ENCODE measurements at places on chromosomes 2 and 18. TPM values are rescaled to one million over a fixed set of nuclear protein-coding genes. Genes with fewer than 3 reads are reported as not detected.
A peak's percentile ranks its signal among the peaks of the same experiment; 100 is the strongest.

The VAMP5 gene
- 67.4 TPM for total RNA-seq

The CD8B2 gene
- not detected for total RNA-seq

The PCARE gene
- total RNA-seq = not detected

The DYNAP gene
- not detected for total RNA-seq

The GREB1 gene
- total RNA-seq = 0.29 TPM

The TTN gene
- 11.6 TPM for total RNA-seq

The CDH20 gene
- not detected for total RNA-seq

The MIB1 gene
- 37.3 TPM for total RNA-seq

The FABP1 gene
- not detected for total RNA-seq

The PRSS56 gene
- total RNA-seq = not detected

- no peaks in the 10 kb centered on the region for H3K27me3 ChIP-seq
- no peak for DNase-seq
- peaks cover 20% of the 10 kb centered on the region for H3K36me3 ChIP-seq
- H3K27ac ChIP-seq = no peak overlapping the region
Observed at GRCh38 chr2:157326698-157327097, 1.1 kb upstream of the ERMN start.

- no peaks in the 10 kb centered on the region for H3K36me3 ChIP-seq
- no peak overlapping the region for H3K4me3 ChIP-seq
- no peaks in the 10 kb centered on the region for H3K4me1 ChIP-seq
Observed at GRCh38 chr2:231030725-231031124, 6.6 kb upstream of the C2orf72 start.

DNA sequence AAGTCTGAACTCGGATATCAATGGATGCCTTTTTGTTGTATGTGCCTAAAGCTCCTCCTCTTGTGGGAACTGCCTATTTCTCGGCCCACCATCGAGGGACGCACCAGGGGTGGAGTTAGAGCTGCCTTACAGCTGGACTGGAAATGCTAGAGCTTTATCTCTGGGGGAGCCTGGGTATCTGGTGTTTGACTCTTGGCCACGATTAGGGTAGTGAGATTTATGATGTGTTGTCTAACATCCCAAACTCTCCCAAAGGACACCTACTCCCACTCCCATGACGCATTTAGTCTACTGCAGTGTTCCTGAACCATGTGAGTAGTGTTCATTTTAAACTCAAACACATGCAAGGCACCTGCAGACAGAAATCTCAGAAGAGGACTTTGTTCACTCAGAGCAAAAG, 594.8 kb downstream of the METTL4 start:
- H3K27me3 ChIP-seq = no peaks in the 10 kb centered on the region
- no peak for DNase-seq
- H3K36me3 ChIP-seq = no peaks in the 10 kb centered on the region
- H3K4me3 ChIP-seq = no peak overlapping the region
- no peak overlapping the region for H3K27ac ChIP-seq
- H3K4me1 ChIP-seq = no peaks in the 10 kb centered on the region

DNA sequence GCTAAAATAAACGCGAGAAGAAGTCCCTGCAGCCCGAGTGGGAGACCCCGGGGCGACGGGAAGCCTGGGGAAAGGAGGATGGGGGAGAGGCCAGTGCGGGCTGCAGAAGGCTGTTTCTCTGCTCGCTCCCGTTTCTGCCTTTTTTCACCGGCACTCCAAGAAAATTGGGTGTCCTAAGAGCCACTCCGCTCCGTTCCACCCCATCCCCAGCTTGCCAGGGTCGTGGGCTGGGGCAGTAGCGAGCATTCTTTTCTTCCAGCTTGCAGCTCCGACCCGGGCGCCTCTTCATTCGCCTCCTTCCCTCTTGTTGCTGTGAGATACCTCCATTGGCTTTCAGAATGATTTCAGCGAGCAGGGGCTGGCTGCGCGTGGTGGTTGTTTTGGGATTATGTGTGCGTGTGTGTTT, 1.1 kb downstream of the HOXD3 start:
- H3K27me3 ChIP-seq = peaks cover 86% of the 10 kb centered on the region
- H3K27ac ChIP-seq = peak overlapping the region; percentile 63
- no peak overlapping the region for H3K4me3 ChIP-seq

- no peaks in the 10 kb centered on the region for H3K36me3 ChIP-seq
- H3K27ac ChIP-seq = no peak overlapping the region
- H3K4me1 ChIP-seq = no peaks in the 10 kb centered on the region
- no peak for DNase-seq
- H3K27me3 ChIP-seq = peaks cover 2% of the 10 kb centered on the region
- H3K4me3 ChIP-seq = no peak overlapping the region
Observed at GRCh38 chr18:46659484-46659883, 2.5 kb upstream of the LOXHD1 start.

DNA sequence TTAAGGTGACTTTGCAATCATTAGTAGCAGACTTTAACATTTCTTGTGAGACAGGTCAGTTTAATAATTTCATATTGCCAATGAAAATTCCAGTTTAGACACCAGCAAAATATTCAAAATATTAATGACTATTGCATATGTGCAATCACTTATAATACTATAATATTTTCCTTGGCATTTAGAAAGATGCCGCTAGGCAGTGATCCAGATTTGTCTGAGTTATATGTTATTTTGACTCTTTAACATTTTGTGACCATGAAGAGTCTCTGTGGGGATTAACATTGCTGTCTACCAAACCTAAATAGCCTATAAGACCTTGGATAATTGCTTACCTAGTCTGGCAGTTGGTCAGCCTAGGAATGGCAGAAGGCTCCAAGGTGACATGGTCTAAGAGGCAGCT, 389.6 kb downstream of the THSD7B start:
- H3K27ac ChIP-seq = no peak overlapping the region
- no peak for DNase-seq
- no peaks in the 10 kb centered on the region for H3K36me3 ChIP-seq
- H3K4me3 ChIP-seq = no peak overlapping the region
- no peaks in the 10 kb centered on the region for H3K27me3 ChIP-seq

DNA sequence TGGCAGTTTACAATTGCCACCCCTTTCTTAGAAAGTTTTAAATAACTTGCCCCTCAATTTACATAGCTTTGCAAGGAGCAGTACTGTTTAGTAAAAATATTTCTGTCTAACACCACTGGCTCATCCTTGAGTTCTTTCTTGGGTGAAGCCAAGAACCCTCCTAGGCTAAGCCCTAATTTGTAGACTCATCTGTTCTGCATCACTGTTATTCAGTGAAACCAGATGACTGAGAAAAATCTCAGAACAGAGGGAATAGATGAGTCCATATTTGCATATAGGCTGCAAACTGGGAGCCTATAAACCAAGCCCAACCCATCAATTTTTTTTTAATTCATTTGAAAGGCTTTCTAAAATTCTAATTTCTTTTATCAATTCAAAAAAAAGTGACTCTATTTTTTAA, 161.4 kb upstream of the TFPI start:
- H3K4me3 ChIP-seq = no peak overlapping the region
- no peak for DNase-seq
- no peak overlapping the region for H3K27ac ChIP-seq
- H3K36me3 ChIP-seq = no peaks in the 10 kb centered on the region
- no peaks in the 10 kb centered on the region for H3K27me3 ChIP-seq

- H3K27ac ChIP-seq = peak overlapping the region; percentile 93
- H3K4me1 ChIP-seq = peaks cover 62% of the 10 kb centered on the region
- peaks cover 17% of the 10 kb centered on the region for H3K36me3 ChIP-seq
- DNase-seq = peak; percentile 50
Observed at GRCh38 chr2:202643012-202643858, 8.5 kb downstream of the FAM117B start.

GRCh38 chr2:15584767-15585469, 6.8 kb upstream of the DDX1 start:
- no peak overlapping the region for H3K4me3 ChIP-seq
- H3K27ac ChIP-seq = no peak overlapping the region
- H3K4me1 ChIP-seq = no peaks in the 10 kb centered on the region
- DNase-seq = no peak

DNA sequence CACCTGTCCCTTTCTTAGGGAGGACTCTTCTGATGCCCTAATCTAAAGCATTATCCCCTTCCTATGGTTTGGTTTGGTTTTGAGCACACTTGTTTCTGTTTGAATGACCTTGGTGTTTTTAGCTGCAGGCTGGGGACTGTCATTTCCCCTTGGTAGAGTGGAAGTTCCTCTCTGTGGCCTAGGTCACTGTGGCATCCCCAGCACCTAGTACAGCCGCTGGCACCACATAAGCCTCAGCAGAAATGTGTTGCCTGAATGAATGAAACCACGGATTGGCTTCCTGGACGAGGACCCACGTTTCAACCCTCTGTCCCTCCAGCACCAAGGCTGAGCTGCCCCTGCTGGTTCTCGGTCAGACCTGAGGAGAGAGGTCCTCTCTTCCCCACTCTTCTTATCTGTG, 159.9 kb downstream of the CTIF start:
- no peak overlapping the region for H3K4me3 ChIP-seq
- H3K36me3 ChIP-seq = no peaks in the 10 kb centered on the region
- H3K27ac ChIP-seq = no peak overlapping the region
- H3K27me3 ChIP-seq = peaks cover 2% of the 10 kb centered on the region
- peaks cover 26% of the 10 kb centered on the region for H3K4me1 ChIP-seq

- H3K27ac ChIP-seq = peak overlapping the region; percentile 95
- DNase-seq = no peak
- H3K4me1 ChIP-seq = peaks cover 89% of the 10 kb centered on the region
- H3K4me3 ChIP-seq = no peak overlapping the region
- H3K36me3 ChIP-seq = peaks cover 41% of the 10 kb centered on the region
- no peaks in the 10 kb centered on the region for H3K27me3 ChIP-seq
Observed at GRCh38 chr2:46983065-46983801, 67.6 kb upstream of the MCFD2 start.

- DNase-seq = no peak
- H3K4me3 ChIP-seq = no peak overlapping the region
- no peaks in the 10 kb centered on the region for H3K36me3 ChIP-seq
- H3K27ac ChIP-seq = no peak overlapping the region
- H3K4me1 ChIP-seq = no peaks in the 10 kb centered on the region
Observed at GRCh38 chr2:224319750-224320149, 82.2 kb downstream of the FAM124B start.

- H3K4me1 ChIP-seq = no peaks in the 10 kb centered on the region
- no peak overlapping the region for H3K27ac ChIP-seq
- no peak for DNase-seq
- H3K36me3 ChIP-seq = no peaks in the 10 kb centered on the region
- no peak overlapping the region for H3K4me3 ChIP-seq
Observed at GRCh38 chr2:55896633-55897032, 26.9 kb downstream of the EFEMP1 start.

DNA sequence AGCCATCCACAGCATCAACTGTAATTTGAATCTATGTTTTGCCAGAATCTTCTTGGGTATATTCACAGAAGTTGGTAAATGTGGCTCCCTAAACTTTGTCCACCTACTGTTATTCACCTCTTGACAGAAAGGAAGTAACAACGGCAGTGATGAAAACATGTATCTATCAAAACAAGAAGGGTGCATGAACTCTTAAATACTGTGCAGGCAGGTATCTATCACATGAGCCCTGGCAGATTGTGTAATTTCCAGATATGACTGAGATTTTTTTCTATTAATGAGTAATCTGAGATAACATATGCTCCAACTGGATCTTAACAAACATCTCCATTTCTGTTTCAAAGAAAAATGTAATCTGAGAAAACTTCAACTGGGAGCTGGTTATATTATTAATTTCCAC, 36.6 kb downstream of the SFT2D3 start:
- peaks cover 44% of the 10 kb centered on the region for H3K36me3 ChIP-seq
- peaks cover 17% of the 10 kb centered on the region for H3K4me1 ChIP-seq
- H3K27me3 ChIP-seq = no peaks in the 10 kb centered on the region
- no peak overlapping the region for H3K27ac ChIP-seq
- no peak for DNase-seq

DNA sequence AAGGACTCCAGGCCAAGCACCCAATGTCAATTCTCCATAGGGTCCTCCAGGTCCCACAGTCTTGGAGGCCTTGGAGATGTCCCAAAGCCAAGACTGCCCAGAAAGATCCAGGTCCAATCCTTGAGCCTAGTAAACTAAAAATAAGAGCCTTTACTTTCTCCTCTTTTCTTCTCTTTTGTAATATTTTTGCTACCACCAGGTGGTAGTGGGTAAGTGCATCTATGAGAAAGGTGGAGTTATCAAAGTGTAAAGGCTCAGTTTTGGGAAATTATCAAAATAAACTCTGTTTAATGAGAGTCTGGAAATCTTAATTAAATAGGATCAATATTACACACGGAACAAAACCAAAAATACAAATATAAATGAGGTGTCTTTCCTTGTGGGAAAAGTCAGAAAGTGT, 276.4 kb downstream of the ALK start:
- no peaks in the 10 kb centered on the region for H3K4me1 ChIP-seq
- no peaks in the 10 kb centered on the region for H3K36me3 ChIP-seq
- H3K27me3 ChIP-seq = peaks cover 2% of the 10 kb centered on the region
- H3K4me3 ChIP-seq = no peak overlapping the region

DNA sequence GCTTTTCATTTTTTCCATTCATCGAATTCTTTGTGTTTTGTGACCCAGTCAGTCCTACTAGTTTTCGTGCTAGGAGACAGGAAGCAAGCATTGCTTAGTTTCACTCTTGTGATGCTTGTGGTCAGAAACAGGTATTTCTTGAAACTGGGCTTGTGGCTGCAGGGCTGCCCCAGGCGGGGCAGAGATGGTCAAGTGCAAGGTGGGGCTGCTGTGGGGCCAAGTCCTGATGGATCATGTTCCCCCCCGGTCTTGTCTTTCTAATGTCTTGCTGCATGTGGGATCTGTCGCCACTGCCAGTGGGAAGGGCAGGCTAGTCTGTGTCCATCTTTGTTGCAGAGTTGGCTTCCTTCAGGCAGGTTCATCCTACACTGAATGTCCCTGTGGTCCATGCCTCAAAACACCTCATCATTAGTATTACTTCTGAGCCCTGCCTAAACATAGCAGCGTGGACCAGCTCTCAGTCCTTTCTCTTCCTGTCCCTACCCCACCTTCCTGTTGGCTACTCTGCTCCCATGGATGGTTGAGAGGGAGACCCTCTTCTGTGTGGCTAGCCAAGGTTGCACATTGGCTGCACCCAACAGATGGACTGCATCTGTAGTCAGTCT, 38.7 kb downstream of the INPP4A start:
- no peaks in the 10 kb centered on the region for H3K27me3 ChIP-seq
- peak; percentile 46 for DNase-seq
- peaks cover 97% of the 10 kb centered on the region for H3K4me1 ChIP-seq
- H3K27ac ChIP-seq = peak overlapping the region; percentile 80
- H3K4me3 ChIP-seq = peak overlapping the region; percentile 41

- DNase-seq = no peak
- H3K27me3 ChIP-seq = no peaks in the 10 kb centered on the region
- no peaks in the 10 kb centered on the region for H3K36me3 ChIP-seq
Observed at GRCh38 chr2:222973237-222973636, 78.8 kb upstream of the KCNE4 start.

DNA sequence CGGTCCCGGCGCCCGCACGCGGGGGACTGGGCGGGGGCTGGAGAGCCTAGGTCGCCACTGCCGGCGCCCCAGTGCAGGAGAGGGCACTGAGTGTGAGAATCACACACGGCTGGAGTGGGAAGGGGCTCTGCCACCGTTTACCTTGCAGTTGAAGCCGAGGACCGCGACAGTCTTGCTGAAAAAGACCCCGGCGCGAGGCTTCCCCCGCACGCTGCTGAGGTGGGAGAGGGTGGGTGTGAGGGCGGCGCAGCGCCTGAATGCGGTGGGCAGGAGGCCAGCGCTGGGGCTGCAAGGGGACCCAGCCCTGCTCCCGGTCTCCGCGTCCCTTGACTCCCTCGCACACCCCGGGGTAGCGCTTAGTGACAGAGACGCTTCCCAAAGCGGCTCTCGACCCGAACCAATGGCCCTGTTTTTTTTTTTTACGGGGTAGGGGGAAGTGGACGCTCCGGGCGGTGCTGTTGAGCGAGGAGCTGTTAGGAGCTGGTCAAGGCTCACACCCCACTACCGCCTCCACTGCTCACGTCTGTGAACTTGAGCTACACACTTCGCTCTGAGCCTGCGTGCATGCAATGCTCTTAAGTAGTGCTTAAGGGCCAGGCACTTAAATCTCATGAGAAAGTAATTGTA, 794 bp downstream of the NOTO start:
- peaks cover 58% of the 10 kb centered on the region for H3K27me3 ChIP-seq
- H3K27ac ChIP-seq = no peak overlapping the region
- H3K36me3 ChIP-seq = no peaks in the 10 kb centered on the region
- peaks cover 3% of the 10 kb centered on the region for H3K4me1 ChIP-seq

All from activated CD4-positive, alpha-beta T cell treated with anti-CD3 and anti-CD28 coated beads, Interleukin-2, amount 10 ng/mL, durations not matched to agents 7 days and 5 days (primary cell).